Forelimb muscle (tissue), 1 donor: ENCODE measurements at places on chromosomes 1 and 21.

DNA sequence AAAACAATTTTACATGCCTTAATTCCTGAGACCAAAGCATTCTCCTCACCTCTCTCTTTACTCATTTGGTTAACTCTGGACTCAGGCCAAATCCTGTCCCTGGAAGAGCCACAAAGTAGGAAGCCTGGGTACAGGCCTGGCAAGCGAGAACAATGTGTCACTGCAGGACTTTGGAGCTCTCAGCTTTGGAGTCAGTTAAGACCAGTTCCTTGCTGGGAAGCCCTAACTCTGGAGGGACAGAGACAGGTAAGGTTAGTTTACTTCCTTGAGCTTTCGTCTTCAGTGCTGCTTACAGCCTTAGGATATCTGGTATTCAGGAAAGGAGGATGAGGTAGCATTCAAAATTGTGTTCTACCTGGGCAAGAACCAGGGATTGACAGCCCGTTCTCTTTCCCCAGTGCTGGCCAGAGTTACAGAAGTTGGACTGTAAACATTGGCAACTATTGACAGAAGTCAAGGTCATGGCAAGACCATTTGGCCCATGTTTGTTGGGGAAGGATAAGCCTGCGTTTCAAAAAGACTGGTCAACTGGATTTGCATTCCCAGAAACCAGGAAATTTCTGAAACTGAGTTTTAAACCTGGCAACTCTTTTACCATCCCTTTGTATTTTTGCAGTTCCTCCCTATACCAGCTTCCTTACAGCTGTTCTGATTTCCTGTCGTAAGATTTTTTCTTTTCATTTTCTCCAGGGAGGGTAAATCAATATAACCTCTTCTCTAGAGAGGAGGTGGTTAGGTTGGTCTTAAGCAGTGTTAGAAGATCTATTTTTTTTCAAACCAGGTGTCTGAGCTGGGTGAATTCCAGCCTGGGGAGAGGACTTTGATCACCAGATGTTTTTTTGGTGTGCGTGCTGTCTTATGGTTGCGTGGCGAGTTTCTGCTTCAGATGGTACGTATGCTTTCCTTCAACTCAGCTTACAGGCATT is at the start of gene C4BPB:
Gene C4BPB (plus strand): TSS at position 160 of the 926 bp plus-strand sequence. CDS start 672 bp downstream, at position 832.
- DNase-seq: no peak

DNA sequence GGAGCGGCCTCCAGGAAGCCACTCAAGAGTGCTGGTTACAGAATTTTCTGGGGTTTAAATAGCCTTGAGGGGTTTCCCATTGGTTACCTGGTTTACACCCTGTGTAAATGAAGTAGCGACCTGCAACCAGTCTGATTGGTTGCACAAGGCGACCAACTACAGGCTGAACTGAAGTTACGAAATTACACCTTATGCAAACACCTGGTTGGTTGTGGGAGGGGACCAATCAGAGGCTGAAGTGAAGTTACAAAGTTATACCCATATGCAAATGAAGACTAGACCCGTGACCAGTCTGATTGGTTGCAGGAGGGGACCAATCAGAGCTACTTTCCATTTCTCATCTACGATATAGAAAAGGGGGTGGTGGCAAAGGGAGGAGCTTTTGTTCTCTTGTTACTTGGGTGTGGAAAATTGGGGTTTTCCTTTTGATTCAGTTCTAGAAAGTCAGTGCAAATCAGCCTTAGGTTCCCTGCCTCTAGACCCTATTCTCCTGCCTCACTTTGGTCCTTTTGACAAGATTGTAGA is 22.2 kb upstream of the C1orf174 start:
- DNase-seq: no peak

GRCh38 chr1:154614247-154614646 is 6.3 kb upstream of the ADAR start:
- DNase-seq: no peak

DNA sequence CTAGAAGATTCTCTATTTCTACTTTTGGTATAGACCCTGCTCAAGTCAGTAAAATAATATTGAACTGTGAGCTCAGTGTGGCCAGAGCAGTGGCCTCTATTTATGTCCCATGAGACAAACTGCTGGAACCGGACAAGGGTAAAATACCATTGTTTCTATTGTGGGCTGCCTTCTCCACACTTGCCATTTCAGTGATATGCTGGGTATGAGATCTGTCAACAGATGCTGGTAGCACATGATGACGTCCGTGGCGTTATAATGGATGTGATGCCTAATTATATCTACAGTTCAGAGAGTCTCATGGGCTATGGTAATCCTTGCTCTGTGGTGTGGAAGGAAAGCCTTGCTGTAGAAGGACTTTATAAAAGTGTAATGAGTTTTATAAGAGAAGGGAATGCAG is 2.4 kb downstream of the ACTN2 start:
- no peak for DNase-seq

DNA sequence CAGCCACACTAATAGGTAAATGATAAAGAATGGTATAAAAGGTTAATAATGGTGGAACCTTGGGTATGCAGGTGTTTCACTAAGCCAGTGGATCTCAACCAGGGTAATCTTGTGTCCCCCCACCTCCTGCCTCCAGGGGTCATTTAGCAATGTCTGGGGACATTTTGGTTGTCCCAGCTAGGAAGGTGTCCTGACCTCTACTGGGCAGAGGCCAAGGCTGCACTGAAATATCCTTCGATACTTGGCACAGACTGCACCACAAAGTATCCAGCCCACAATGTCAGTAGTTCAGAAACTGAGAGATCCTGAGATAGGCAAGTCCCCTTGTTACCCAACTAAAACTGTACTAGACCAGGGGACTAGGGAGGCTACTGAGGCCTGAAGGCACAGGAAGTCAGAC is 113.6 kb upstream of the TIAM1 start:
- no peak for DNase-seq

DNA sequence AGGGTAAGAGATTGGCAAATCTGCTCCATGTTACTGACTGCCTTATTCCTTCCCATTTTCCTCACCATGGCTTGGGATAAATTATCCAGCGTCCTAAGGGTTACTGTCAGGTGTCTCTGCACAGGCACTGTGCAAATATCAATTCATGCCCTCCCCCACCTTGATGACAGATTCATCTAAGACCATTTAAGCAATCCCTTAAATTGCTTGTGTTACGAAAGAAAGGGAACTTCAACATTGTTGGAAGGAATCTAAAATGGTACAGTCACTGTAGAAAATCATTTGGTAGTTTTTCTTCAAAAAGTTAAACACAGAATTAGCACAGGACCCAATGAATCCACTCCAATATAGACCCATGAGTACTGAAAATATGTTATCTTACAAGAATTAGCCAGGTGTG is 17.6 kb upstream of the MTARC2 start:
- DNase-seq: no peak

GRCh38 chr1:47207803-47208373 is 18.1 kb upstream of the PDZK1IP1 start:
- DNase-seq: no peak

- no peak for DNase-seq
Measured at GRCh38 chr1:35876988-35877387, 6.0 kb upstream of the AGO1 start.

GRCh38 chr1:99139876-99140275 is 124.4 kb upstream of the PLPPR4 start:
- no peak for DNase-seq

- DNase-seq: no peak
Measured at GRCh38 chr1:23426828-23427227, 2.3 kb upstream of the TCEA3 start.

GRCh38 chr21:46250146-46250725 is 21.7 kb upstream of the LSS start:
- no peak for DNase-seq

DNA sequence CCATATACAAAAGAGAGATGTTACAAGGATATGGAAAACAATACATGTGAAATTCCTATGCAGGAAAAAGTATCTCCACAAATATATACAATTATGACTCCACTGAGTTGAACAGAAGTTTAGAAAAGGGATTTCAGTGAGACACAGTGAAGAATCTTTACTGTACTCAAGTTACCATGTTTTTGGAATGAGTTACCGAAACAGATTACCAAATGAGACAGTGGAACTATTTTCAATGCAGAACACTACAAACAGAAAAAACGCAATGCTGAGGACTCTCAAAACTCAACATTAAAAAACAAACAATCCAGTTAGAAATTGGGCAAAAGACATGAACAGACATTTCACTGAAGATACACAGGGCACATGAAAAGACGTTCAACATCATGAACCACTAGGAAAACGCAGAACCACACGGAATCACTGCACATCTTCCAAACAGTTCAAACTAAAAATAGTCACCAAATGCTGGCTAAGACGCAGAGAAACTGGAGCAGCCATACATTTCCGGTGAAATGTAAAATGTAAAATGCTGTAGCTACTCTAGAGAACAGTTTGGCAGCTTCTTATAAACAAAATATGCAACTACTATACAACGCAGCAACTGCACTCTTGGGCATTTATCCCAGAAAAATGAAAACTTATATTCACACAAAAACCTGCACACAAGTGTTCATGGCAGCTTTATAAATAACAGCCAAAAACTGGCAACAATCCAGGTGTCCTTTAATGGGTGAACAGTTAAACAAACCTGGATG is 118.7 kb downstream of the UBR4 start:
- peak; percentile 68 for DNase-seq

DNA sequence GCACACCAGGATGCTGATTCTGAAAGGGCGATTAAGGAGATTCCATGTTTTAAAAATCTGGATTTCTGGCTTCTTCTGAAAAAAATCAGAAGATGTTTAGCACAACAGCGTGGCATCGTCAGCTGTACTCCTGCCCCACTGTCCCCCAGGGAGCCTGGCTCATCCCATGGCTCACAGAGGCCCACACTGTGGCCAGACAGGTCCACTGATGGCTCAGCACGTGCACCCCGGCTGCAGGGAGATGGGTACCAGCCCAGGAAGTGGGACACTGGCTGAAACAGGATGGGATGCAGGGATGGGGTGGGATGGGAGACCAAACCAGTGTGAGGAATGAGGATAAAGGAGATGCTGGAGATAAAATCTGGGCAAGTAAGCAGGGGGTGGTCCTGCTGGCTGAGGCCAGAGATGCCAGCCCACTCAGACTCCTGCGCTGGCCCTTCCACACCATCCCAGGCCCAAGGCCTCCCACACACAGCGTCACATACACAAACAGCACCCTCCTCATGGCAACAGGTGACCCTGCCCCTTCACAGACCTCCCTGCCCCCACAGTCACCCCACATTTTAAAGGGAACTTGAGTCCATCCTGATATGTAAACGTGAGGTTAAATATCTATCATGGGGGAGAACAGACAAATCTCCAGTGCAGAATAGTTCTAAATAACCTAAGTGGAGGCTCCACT is 23.9 kb upstream of the SAMD11 start:
- no peak for DNase-seq

- DNase-seq: no peak
Measured at GRCh38 chr1:199311478-199312262, 672.8 kb downstream of the PTPRC start.

GRCh38 chr1:174623324-174624035 is 175.7 kb downstream of the GPR52 start:
- no peak for DNase-seq

DNA sequence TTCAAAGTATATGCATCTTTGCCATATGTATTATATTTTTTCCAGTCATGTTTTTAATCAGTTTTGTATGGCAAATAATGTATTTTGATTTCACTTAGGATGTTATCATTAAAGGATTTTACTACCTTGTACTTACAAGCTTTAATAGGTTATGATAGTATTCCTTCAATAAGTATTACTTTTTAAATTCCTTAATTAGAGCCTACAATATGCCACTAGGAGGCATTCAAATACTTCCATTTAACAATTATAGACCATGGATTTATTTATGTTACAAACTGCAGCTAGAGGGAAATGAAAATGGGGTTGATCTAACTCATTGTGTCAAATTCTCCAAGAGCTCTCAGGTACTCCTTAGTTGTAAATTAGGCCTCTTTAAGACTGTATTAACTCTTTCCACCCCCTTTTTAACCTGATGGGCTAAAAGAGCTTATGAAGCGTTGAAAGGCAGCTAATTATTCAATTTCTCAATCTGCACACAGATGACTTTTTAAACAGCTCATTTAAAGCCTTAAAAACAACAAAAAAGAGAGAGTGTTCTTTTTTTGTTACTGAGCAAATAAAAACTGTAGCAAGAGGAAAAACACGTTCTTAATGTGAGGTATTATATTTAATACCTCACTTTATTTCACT is 156.2 kb downstream of the DENND1B start:
- peak; percentile 24 for DNase-seq

DNA sequence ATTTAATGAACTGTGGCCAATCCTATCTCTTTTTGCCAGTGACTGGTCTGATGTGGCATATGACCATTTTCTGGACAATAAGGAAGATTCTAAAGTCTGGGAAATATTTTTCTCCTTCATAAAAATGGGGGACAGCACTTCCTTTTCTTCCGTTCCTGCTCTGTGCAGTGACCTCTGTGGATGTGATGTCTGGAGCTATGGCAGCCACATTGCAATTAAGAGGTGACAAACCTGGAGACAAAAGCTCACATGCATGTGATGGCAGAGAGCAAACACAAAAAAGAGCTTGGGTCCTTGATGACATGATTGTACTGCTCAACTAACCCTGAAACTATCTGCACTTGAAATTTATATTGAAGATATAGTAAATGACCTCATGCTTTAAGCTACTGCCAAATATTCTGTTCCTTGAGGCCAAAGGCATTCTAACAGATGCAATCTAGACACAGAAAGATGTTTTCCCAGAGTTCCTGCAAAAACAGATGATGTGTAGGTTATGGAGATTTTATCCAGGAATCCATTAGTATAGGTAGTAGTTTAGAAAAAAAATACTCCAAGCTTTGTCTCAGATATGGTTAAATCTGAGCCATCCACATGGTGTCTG is 2.2 kb upstream of the MAGI3 start:
- DNase-seq: no peak

DNA sequence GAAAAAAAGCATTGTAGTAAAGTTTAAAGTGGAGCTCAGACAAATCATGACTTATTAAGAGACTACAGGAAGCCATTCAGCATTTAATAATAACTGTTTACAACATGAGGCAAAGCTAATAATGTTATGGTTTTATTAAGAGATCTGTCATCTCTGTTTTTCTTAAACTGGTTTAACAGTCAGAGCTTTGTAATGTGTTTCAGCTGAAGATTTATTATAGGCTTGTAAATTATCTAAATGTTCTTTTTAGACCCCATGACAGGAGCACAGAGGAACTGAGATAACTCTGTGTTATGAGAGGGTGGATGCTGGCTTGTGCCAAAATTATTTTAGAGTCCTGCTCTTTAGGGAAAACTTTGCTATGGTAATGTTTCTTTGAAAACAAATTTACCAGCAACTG is 38.0 kb upstream of the RWDD3 start:
- DNase-seq: no peak

GRCh38 chr1:28416509-28417194 is 47.1 kb downstream of the PHACTR4 start:
- no peak for DNase-seq

- DNase-seq: no peak
Measured at GRCh38 chr1:210325026-210325670, 3.6 kb upstream of the HHAT start.

- DNase-seq: no peak
Measured at GRCh38 chr1:78044796-78045562, 787 bp upstream of the GIPC2 start.

- no peak for DNase-seq
Measured at GRCh38 chr21:16492892-16493291, 763.1 kb downstream of the USP25 start.

- DNase-seq: no peak
Measured at GRCh38 chr1:239237912-239238311, 148.5 kb upstream of the CHRM3 start.
